Activated naive CD4-positive, alpha-beta T cell treated with anti-CD3 and anti-CD28 coated beads, Interleukin-2, amount 10 ng/mL, durations not matched to agents 7 days and 5 days (primary cell): ENCODE measurements at places on chromosomes 3 and 15.

DNA sequence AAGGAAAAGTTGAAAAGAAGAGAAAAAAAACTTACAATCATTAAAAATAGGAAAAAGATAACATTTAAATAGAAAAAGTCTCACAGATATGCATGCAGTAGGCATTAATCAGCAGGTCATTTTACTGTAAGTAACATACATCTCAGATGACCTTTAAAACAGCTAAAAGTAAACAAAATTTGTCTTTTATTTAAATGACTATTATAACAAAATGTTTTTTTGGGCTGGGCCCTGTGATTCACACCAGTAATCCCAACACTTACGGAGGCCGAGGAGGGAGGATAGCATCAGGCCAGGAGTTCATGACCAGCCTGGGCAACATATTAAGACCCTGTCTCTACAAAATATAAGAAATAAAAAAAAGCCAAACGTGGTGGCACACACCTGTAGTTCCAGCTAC lies 14.7 kb downstream of the IQGAP1 start:
- no peak for DNase-seq

GRCh38 chr3:49389297-49389696 lies 22.5 kb downstream of the RHOA start:
- DNase-seq = no peak

GRCh38 chr3:141710121-141710520 lies 28.0 kb upstream of the RNF7 start:
- DNase-seq = no peak

GRCh38 chr3:111801693-111802092 lies 57.4 kb upstream of the PHLDB2 start:
- DNase-seq = no peak

DNA sequence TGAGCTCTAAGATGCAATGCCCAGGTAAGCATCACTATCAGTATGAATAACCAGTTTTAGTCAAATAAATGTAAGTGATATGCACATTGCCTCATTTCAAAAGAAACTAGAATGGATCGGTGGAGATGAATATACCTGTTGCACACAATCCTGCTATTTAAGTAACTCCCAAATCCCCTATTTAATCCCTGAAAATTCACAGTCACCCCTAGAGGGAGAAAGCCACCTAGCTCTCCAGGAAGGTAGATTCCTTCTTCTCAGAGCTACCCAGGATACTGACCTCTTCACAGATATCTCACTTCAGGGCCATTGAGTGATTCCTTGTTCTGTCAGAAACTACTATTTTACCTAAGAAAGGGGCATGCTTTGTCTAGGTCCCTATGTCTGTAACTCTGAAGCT lies 11.7 kb downstream of the LSAMP start:
- no peak for DNase-seq

GRCh38 chr3:151709847-151710246 lies 23.9 kb upstream of the AADACL2 start:
- DNase-seq = no peak

- no peak for DNase-seq
Observed at GRCh38 chr3:25088284-25088683, 339.8 kb upstream of the RARB start.

DNA sequence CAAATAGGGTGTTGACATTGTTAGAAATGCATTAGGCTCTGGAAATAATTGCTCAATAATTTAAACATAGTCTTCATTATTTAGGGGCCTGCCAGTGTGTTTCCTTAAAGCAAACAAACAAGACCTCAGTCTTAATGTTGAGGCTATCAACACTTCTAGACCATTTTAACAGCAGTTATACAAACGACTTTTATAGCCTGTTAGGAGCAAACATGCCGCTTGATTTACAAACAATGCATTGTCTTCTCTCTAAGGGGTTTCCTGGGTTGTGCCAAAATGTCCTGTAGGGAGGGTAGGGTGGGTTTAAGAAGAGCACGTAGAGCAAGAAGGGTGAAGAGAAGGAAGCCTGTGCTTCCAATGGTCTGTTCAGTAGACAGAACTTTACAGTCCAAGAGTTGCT lies 53.7 kb downstream of the TPRG1 start:
- DNase-seq = no peak

- DNase-seq = peak; percentile 87
Observed at GRCh38 chr15:67456677-67457529, 64.0 kb upstream of the C15orf61 start.

- DNase-seq = no peak
Observed at GRCh38 chr3:10852066-10852808, 36.2 kb downstream of the SLC6A11 start.

GRCh38 chr3:53161450-53161819 lies 426 bp downstream of the PRKCD start:
- no peak for DNase-seq

GRCh38 chr15:29616512-29616911 lies 205.8 kb downstream of the TJP1 start:
- no peak for DNase-seq

DNA sequence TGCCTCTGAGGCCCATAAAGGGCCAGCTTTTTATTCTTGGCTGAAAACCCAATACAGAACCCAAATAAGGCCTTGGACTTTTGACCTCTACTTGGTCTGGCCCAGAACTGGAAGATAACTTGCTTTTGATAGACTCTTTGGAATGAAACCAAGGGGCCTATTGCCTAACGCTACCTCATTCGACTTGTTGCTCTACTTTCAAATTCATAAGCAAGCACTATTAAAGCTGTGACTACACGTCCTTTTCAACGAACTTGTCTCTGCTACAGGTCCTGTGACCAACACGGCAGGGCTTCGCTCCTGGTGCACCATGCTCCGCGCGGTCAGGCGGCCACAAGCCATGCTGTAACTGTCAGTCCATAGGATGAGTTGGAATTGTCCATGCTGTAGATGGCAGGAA lies 385.4 kb downstream of the MFSD1 start:
- DNase-seq = no peak

GRCh38 chr3:2246873-2247648 lies 148.4 kb downstream of the CNTN4 start:
- no peak for DNase-seq

GRCh38 chr3:6250167-6250566 lies 610.7 kb upstream of the GRM7 start:
- DNase-seq = no peak

DNA sequence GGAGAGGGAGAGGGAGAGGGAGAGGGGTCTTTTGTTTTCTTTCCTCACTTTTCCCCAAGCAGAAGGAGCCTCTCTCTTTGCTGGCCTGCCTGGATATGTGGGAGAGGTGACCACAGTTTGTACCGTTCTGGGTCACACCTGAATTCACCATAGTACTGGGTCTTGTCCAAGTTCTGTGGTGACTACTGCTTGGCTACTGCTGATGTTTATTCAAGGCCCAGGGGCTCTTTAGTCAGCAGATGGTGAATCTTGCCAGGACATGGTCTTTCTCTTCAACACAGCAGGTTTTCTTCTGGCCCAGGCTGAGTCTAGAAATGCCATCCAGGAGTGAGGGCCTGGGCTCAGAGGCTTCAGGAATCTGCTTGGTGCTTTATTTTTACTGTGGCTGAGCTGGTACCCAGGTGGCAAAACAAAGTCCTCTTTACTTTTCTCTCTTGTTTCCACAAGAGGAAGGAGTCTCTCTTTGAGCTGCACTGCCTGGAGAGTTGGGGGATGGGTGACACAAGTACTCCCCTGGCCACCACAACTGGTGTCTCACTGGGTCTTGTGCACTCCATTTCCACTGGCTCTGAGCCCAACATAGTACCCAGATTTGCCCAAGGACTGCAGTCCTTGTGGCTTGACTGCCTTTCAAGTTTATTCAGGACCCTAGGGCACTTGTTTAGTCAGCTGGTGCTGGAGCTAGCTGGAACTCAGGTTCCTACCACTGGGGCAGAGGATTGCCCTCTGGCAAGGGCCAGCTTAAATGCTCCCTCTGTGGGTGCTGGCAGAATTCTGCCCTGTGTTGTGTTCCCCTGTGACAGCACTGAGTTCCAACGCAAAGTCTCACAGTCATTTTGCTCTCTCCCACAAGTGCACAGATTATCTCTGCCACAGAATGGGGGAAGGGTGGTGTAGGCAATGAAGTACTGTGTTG lies 16.8 kb upstream of the CCNDBP1 start:
- no peak for DNase-seq

DNA sequence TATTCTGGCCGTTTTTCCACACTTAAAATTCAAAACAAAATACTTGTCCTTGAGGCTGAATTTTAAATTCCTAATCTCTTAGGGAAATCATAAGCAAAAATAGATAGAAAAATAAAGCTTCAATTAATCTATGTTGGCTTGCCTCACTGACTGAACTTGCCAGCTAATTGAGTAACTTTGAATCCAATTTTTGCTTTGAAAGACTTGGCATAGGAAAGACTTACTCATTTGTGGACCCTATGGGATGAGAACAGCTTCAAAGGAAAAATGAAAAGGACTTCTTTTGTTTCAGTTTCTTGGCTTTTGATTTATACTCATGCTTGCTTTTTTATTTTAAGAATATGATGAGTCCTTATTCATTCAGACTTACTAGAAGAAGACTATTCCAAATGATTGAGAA lies 370.7 kb upstream of the RARB start:
- DNase-seq = no peak

DNA sequence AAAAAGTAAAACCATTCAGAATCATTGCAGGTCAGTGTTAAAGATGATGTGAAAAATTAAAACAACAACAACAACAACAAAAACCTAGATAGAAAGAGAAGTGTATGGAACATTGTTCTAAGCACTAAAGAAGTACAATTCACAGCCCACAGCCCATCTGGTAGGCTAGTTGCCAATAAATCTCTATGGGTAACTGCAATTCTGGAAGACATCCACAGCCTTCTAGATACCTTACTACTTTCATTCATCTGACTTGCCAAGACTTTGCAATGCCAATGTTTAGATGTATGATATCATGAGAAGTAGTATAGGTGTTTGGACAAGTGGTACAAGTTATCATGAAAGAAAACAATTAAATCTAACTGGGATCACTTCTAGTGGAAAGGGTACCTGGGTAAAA lies 198.6 kb downstream of the VGLL3 start:
- no peak for DNase-seq

GRCh38 chr3:126414406-126414805 lies 19.7 kb downstream of the CFAP100 start:
- DNase-seq = no peak

DNA sequence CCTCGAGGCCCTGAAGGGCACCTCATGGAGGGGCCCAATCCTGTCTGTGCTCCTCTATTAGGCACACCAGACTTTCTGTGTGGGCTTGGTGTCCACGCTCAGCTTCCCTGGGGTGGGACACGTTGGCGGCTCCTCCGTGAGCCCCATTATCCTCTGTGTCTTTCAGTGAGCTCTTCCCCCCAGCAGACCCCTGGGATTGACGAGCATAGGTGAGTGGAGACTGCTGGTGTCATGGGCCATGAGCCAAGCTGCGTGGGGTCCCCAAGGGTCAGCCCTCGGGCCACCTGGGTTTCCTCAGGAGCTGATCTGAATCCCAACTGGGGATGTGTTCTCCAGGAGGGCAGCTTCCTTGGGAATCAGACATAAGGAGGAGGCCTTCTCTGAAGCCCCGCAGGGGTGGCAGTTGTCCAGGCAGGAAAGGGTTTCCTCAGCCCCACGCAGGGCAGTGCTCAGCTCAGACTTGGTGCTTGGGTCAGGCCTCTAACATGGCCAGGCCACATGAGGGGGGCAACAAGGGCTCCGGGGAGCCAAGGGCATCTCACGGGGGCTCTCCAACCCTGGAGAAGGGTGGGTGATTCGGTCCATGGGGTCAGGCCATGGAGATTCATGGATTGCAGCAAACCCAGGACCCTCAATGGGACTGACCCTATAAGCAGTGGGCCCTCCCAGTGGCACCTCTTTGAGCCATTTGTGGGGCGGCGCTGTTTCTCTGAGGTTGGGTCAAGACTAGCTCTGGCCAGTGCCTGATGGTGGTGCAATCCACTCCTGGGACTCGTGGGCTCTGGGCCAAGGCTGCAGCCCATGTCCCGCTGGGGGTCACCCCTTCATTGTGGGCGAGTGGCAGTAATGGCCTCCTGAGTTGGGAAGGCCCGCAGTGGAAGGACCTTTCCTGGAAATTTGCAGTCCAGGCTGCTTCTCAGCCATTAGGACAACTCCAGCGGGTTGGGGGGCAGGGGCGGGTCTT lies 222.5 kb downstream of the SNRPN start:
- DNase-seq = peak; percentile 12

DNA sequence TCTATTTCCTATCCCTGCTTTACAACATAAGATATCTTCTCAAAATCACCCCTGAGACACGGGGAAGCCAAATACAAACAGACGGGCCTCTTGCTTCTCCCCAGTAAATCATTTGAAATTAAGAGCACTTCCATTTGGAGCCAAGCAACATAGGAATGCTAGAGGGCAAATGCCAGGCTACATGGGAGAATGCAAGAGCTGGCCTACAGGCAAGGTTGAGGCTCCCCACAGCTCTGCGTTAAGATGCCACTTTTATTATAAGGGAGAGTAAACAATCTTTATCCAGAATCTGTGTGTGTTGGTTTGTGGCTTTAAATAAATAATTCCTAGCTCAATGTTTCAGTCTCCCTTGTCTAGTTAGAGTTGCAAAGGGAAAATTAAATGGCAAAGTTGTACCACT lies 305.1 kb upstream of the KCNH8 start:
- no peak for DNase-seq

DNA sequence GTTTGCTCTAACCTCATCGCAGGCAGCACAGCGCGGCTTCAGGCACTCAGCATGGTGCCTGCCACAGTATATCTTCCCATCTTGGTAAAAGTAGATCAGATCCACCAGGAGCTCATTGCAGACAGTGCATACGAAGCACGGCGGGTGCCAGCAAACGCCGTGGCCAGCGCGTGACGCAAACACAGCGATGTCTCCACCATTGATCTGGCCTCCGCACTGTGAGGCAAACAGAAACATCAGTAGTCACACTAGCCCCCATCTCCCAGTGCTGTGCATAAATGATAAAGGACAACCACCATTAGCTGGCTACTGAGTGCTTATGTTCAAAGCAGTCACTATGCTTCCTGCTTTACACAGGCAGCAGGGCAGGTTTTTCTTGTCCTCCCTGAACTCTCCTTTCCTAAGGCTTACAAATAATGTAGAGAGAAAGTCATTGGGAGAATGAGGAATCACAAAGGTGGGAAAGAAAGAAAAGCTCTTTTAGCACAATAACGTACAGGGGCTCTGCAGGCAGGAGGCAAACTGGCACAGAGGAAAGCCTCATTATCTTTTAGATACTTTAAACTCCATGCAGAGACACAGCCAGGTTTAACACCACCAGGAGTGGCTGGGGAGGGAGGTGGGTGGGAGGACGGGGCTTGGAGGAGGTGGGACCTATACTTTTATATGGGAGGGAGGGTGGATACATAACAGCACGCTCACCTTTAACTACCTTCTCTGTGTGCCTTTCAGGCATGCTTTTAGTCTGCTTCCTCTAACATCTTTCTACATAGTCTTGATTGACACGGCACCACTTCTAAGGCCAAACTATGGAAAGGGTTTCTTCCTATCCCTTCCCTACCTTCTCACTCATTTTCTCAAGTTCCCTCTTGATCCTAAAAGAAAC lies 67.9 kb downstream of the PRICKLE2 start:
- DNase-seq = no peak
